Kidney (tissue), 22 donors: ENCODE measurements at places on chromosomes 6 and 20. TPM values are rescaled to one million over a fixed set of nuclear protein-coding genes. Genes with fewer than 3 reads are reported as not detected.

DPPA5 gene
- not detected for total RNA-seq

BPIFB2 gene
- total RNA-seq, result not detected

TRIM40 gene
- not detected for total RNA-seq

BTN1A1 gene
- 0.09 TPM for total RNA-seq

DNA sequence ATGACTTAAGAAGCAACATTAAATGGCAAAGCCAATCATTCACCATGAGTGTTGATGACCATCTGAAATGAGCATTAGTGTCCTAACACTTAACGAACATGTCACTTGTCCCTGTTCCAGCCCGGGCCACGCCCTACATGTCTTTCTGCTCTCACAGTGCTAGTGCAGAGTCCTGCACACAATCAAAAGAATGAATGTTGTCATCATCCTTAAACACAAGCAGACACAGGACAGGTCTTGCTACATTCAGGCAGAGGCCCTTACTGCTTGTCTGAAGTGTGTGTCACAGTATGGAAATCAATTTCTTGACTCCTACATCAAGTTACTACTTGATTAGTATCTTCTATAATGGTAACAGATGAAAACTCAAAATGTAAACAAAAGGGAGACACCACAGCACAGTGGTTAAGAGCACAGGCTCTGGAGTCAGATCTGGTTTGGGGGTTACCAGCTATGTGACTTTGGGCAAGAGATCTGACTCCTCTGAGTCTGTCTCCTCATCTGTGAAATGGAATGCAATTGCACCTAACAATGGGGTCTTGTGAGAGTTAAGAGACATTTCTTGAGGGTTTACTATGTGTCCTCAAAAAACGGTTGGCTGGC lies 17.4 kb downstream of the UBE2V1 start:
- no peak for DNase-seq

ADAM33 gene
- 4.3 TPM for total RNA-seq

DNA sequence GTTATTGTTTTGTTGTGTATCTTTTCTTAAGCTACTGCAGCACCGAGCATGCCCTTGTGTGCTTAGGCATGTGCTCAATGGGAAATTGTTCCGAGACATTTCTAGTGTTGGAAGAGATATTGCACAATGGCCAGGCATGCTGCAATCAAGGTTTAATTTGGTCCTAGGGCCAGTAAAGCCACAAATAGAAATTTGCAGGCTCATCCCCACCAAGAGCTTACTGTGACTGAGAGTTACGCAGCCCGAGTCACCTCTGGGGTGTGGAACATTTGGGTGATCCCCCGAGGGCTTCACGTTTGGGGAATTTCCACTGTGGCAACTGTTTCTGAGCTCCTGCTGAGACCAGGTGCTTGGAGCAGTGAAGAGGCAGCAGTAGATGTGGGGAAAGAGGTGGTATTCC lies 65.8 kb downstream of the ADTRP start:
- DNase-seq, result no peak

GRCh38 chr20:19435821-19436220 lies 223.4 kb downstream of the SLC24A3 start:
- no peak for DNase-seq

GRCh38 chr20:21191839-21192238 lies 66.0 kb downstream of the KIZ start:
- DNase-seq, result no peak

DNA sequence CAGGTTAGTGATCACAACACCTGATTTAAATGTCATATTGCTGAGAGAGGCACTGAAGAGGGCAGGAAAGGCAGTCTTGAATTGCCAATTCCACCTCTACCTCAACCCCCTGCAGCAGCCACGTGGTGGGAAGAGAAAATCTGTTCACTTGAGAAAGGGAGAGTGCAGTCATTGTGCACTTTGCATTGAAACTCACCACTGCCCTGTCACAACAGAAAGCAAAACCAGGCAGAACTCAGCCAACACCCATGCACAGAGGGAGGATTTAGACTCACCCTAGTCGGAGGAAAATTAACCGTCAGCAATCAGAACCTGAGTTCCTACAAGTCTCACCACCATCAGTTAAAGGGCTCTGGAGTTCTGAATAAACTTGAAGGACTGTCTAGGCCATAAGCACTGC lies 1040.2 kb downstream of the HACE1 start:
- no peak for DNase-seq

GRCh38 chr6:123901436-123901835 lies 97.8 kb downstream of the NKAIN2 start:
- DNase-seq, result no peak

PGK2 gene
- not detected for total RNA-seq

DNA sequence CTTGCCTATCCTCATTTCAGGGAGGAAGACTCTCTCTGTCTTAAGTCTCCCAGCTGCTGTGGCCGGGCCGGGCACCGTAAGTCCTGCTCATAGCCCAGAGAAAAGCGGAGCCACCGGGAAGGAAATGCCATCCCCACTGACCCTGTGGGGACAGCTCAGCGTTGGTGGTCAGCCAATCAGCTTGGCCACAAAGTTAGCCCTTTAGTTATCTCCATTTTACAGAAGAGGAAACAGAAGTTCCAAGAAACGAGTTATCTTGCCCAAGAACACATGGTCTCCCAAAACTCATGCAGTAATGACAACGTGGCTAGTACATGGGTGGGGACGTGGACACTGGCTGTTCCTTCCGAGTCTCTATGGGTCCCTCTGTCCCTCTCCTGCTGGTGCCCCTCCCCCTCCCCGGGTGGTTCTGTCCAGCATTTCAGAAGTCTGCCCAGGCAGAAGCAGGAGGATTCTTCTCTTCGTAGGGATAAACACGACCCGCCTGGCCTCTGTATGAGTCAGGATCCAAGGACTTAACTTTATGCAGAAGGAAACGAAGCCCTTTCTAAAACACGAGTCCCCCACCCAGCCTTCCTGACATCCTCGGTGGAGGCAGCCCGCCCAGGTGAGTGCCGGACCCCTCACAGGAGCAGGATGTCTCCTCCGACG lies 273.8 kb downstream of the CDH4 start:
- DNase-seq, result no peak

LCA5 gene
- total RNA-seq, result 4.8 TPM
